ENCODE measurements at places on chromosomes 2 and 18.

DNA sequence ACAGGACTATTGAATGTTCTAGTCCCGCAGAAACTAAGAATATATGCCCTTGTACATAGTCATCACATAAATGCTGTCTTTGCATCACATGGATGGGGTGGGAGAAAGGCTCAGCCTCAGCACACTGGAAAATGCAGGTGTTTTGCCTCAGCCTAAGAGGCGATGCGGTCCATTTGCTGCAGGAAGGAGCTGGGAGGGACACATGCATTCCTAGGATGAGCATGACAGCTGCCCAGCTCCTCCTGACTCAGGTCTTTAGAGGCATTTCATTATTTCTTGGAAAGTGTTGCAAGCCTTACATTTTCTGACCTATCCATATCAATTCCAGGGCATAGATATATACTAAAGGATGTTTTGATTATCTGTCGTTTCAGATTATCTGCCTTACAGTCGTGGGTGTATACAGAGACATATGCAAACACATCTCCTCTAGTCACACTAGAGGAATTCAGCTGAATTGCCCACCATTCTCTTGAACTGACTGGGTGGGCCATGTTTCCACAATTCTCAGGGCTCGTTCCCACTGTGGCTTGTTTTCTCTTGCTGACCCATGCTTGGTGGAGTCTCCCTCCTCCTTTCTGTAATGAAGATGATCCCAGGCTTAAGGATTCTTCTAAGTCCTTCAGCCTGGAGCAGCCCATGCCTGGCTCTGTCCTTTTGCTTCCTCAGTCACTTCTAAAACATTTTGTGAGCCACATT lies 156.9 kb downstream of the SETBP1 start:
- DNase-seq = no peak

DNA sequence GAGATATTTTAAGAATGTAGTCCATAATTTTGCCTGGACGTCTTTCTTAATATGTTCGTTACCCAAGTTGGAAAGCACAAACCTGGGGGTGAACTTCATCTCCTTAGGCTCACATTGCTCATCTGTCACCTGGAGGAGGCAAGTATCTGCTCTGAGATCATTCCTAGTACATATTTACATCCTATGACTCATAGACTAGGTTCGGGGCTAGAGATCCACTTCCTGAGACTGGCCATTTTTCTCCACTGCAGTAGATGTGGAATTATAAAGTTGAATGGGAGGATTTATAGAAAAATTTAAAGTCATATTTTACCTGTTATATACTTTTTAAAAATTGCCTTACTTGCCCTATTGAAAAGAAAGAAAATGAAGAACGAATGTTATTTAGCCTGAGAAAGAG lies 77.5 kb upstream of the PROKR1 start:
- no peak for DNase-seq

DNA sequence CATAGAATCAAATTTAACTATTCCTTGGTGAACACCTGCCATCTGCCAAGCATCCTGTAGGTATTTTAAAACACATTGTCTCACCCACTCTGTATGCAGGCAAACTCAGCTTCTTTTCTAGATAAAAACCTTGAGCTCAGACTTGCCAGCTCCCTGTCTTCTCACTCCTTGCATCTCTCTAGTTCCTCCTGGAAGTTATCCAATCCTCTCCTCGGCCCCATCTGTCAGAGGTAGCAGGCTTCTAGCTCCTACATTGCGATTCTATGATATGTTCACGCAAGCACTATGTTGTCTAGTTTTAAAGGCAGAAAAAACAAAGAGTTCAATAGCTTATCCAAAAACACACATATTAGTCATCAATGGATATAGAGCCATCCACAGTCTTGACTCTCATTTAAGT lies 67.0 kb upstream of the APCDD1 start:
- DNase-seq = no peak

DNA sequence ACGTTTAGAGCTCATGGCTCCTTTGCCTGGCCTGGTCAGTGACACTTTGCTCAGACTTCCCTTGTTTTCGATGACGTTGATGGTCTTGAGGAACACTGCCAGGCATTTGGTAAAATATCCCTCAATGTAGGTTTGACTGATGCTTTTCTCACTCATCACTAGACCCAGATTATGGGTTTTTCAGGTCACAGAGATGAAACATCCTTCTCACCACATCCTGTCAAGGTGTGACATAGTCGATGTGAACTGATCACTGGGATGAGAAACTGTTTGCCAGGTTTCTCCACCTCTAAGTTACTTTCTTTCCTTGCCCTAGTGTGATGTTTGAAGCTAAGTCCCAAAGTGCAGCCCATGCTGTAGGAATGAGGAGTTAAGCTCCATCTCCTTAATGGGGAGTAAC lies 81.5 kb downstream of the AFF3 start:
- no peak for DNase-seq

GRCh38 chr2:218991674-218992168 lies 1.5 kb downstream of the CRYBA2 start:
- DNase-seq = no peak

- DNase-seq = no peak
Measured at GRCh38 chr2:60064687-60065389, 488.6 kb downstream of the BCL11A start.

All from hindlimb muscle (tissue), 1 donor.